ENCODE measurements at places on chromosomes 12 and 14.

DNA sequence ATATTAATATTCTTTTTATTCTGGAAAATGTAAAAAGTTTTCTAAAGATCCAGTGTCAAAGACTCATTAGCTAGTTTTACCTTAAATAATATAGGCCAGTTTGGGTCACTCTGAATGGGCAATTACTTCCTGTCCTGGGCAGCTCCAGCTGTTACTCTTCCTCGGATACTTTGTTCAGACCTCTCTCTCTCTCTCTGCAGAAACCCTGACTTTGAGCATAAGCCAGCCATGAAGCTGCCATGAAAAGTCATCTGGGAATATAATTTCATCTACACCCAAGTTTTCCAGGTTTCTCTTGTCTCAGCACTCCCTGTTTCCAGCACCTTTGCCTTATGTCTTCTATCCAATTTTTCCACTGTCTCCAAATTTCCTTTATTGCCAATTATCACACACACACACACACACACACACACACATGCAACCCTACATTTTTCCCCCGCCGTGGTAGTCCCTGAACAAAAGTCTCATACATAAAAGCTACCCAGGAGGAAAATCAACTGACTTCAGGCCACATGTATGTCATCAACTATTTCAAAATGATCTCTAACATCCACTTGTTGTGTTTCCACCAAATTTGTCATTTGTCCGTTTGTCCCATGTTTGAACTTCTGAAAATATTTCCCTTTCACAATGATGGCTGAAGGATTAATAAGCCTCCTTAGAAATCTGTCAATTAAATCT, 318.1 kb downstream of the SSPN start:
- DNase-seq = no peak

DNA sequence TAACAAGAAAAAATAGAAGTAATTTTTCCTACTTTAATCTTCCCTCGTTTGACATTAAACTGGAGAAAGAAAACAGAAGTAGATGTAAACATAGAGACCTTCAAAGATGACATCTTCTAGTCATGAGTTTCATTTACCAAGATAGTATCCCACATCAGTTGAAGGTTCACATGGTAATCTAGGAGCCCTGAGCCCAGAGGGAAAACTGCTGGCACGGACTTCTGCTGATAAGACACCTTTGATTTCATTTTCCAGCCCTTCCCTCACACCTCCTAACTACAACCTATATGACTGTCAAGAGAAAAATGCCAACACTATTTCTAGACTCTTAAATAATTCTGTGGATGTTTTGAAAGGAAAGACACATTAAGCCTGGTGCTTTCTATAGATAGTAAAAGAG, 46.0 kb upstream of the CCDC175 start:
- DNase-seq = no peak

GRCh38 chr12:5343711-5344110, 88.2 kb upstream of the NTF3 start:
- no peak for DNase-seq

- no peak for DNase-seq
Observed at GRCh38 chr12:100043631-100044030, 58.9 kb upstream of the ANKS1B start.

DNA sequence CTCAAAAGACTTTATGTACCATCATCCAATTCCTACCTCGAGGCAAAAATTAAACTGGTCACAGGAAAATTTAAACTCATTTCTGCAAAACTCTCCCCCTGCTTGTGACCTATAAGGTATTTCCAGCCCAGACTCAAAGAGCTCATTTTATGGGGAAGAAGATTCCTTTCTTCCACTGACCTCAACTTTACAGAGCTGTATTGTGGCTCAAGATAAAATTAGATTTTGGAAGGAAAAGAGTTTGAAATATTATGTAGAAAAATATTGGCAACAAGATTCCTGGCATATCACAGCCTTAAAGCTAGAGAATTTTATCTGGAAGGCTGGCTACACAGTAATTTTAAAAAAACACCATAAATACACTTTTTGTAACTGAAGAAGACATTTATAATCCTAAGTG, 91.7 kb downstream of the STXBP6 start:
- DNase-seq = no peak

DNA sequence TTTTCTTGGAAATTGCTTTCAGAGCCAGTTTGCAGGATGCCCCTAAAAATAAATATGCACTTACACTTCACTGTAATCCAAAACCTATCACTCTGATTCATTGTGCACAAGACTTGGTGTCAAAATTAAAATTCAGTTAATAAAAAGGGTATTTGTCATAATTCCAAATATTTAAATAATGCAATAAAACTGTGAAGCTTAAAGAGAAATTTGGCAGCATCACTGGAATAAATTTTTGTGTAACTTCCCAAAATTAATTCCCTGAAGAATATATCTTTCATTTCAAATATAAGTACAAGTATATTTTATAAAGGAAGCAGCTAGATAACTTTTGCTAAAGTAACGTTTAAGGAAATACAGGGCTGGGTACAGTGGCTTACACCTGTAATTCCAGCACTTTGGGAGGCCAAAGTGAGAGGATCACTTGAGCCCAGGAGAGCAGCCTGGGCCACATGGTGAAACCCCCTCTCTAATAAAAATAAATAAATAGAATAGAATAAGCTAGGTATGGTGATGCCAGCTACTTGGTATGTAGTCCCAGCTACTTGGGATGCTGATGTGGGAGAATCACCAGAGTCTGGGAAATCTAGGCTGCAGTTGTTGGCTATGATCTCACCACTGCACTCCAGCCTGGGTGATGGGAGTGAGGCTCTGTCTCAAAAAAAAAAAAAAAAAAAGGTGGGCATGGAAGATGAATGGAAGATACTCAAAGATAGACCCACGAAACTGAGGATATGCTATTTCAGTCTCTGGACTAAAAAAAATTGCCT, 233.8 kb downstream of the FBXL14 start:
- DNase-seq = peak; percentile 72

GRCh38 chr14:73599499-73599898, 7.8 kb downstream of the ACOT4 start:
- no peak for DNase-seq

DNA sequence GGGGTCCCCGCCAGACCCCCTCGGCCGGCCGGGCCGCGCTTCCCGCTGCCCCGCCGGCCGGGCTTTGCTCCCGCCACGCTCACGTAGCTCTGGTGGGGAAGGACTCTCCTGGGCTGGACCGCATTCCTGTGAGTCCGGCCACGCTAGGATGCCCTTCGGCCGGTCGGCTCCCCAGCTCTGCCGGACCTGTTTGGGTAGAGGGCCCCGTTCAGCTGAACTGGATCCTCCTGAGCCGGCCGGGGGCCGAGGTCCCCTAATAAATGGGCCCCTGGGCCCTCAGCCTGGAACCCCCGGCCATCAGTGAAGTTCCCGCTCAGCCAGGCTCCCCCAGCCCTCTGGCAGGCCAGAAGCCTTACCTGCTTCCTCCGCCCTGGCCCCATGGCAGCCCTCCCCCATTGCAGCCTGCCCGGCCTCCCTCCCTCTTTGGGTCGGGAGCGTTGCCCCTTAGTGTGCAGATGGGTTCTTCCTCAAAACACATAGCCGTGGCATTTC, 593 bp downstream of the UNC119B start:
- DNase-seq = no peak

DNA sequence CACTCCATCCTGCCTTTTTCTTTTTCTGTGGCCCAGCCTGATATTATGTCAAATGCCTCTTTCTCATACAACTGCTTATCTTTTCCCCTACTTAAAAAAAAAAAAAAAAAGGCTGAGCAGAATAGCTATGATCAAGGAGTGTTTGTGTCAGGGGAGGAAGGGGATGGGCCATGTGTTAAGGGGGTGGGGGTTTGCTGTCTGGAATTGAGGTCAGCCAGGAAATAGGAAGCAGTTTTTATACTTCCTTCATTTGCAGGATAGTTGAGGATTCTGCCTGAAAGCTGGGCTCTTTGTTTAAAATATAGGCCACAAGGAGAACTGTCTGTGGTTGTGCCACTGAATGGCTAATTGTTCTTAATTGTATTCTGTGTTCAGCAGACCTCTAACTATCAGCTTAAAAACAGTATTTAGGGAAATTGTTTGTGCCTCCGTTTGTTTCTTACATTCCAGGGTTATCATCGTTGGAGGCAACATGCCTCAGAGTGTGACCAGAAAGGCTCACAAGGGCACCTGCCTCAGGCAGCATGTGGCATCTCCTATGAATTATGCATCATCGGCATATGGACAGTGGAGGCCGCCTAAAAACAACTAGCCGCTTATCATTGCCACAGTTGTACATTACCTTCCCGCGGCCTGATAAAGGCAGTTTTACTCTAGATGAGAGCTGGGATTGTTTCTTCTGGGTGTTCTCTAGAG, 96.0 kb downstream of the SRGAP1 start:
- DNase-seq = no peak

DNA sequence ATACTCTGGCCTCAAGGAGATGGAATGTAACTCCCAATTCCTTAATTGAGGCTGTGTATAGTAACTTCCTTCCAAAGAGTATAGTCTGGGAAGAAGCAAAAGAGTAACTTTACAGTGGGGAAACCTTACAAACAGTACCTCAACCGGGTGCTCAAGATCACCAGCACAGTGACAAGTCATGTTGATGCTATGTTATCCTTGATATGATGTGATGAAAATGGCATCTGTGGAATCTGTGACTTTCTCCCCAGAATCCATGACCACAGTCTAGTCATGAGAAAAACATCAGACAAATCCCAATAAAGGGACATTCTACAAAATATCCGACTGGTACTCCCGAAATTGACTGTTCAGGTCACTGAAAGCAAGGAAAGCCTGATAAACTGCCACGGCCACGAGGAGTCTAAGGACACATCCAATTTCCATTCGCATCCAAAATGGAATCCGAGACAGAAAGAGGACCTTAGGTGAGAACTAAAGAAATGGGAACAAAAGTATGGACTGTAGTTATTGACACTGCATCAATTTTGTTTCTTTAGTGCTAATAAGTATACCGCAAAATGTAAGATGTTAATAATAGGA, 97.3 kb upstream of the FRMD6 start:
- peak; percentile 90 for DNase-seq

DNA sequence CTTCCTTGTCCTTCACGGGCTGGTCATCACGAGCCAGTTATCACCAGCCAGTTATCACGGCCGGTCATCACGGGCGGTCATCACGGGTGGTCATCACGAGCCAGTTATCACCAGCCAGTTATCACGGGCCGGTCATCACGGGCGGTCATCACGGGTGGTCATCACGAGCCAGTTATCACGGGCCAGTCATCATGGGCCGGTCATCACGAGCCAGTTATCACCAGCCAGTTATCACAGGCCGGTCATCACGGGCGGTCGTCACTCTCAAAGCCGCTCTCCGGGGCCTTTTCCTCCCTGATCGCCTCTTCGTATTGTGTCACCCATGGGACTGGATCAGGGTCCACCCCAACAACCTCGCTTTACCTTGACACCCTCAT, 13.9 kb upstream of the FBRSL1 start:
- DNase-seq = no peak

- DNase-seq = peak; percentile 76
Observed at GRCh38 chr14:24436355-24437019, 6.1 kb downstream of the SDR39U1 start.

GRCh38 chr12:4451694-4452093, 6.1 kb upstream of the FGF6 start:
- no peak for DNase-seq

GRCh38 chr12:50188875-50189575, 21.9 kb upstream of the CERS5 start:
- peak; percentile 45 for DNase-seq

DNA sequence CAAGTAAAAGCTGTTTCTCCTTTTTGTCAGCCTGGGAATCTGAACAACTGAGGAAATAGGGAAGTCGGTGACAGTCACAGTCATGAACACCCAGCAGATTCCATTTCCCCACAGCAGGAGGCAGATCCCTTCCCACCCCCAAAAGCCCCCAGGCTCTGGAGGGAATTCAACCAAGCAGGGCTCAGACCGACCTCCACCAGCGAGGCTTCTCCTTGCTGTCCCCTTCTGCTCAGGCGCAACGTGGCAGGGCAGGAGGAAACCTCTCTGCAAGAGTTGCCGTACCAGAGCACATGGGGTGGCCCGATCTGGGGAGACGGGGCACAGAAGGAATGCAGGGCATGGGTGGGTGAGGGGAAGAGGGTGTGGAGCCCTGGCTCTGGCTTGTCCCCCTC, 319 bp downstream of the GALNT6 start:
- no peak for DNase-seq

DNA sequence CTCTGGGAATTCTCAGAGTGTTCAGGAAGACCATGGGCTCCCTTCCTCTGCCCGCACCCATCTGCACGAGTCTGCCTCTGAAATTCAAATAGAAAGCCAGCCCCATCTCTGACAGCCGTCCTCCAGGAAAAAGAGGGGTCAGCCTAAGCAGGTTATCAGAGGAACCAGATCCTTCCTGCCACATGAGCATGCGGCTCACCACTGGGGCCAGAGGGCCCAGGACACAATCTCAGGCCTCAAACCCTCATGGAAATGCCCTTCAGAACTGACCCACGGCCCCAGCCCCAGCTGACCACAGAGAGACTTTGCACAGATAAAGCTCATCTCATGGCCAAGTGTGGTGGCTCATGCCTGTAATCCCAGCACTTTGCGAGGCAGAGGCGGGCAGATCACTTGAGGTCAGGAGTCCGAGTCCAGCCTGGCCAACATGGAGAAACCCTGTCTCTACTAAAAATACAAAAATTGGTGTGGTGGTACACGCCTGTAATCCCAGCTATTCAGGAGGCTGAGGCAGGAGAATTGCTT, 23.2 kb downstream of the PXN start:
- DNase-seq = no peak

GRCh38 chr14:61930101-61930857, 168.1 kb downstream of the SNAPC1 start:
- no peak for DNase-seq

DNA sequence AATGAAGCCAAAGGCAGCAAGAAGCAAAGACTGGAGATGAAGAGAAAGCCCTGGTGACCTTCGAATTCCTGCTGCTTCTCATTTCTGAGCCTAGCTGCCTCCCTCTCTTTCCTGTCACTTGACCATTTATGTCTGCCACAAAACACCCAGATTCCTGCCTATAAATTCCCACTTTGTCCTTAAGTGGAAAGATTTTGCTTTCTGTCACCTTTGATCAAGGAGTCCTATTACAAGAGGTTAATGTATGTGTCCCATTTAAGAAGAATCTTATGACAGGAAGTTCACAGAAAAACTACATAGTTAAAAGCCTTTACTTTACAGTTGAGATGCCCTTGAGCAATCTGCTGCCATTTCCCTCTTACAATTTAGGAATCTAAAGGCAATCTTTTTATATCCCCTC, 155.7 kb downstream of the GALC start:
- no peak for DNase-seq

GRCh38 chr14:31292937-31293616, 85.5 kb upstream of the HECTD1 start:
- DNase-seq = no peak

- DNase-seq = no peak
Observed at GRCh38 chr14:66111891-66112290, 374.3 kb upstream of the CCDC196 start.

- DNase-seq = no peak
Observed at GRCh38 chr14:60845523-60845922, 111.0 kb downstream of the MNAT1 start.

- DNase-seq = no peak
Observed at GRCh38 chr12:108789546-108789945, 58.2 kb upstream of the CORO1C start.

- no peak for DNase-seq
Observed at GRCh38 chr12:114254998-114255397, 150.9 kb downstream of the TBX5 start.

GRCh38 chr12:69981881-69982475, 157.0 kb downstream of the MYRFL start:
- DNase-seq = peak; percentile 9
